ELR (cell line): ENCODE measurements at places on chromosomes 7 and 10.

DNA sequence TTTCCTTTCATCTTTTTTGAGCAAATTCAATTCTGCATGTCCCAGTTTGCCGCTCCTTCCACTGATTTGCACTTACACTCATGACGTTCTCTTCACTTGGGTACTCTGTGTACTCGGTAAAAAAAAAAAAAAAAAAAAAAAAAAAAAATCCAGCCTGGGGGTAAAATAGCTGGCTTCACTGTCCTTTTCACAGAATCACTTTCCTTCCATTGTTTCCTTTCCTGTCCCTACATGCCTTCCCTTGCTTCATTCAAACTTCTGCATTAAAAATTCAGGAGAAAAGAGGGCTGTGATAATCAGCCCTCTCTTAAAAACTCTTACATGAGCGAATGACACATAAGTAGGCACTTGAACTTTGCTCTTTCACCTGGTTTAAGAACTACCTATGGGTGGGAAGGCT is 8.7 kb downstream of the ANKRD1 start:
- no peak for DNase-seq

DNA sequence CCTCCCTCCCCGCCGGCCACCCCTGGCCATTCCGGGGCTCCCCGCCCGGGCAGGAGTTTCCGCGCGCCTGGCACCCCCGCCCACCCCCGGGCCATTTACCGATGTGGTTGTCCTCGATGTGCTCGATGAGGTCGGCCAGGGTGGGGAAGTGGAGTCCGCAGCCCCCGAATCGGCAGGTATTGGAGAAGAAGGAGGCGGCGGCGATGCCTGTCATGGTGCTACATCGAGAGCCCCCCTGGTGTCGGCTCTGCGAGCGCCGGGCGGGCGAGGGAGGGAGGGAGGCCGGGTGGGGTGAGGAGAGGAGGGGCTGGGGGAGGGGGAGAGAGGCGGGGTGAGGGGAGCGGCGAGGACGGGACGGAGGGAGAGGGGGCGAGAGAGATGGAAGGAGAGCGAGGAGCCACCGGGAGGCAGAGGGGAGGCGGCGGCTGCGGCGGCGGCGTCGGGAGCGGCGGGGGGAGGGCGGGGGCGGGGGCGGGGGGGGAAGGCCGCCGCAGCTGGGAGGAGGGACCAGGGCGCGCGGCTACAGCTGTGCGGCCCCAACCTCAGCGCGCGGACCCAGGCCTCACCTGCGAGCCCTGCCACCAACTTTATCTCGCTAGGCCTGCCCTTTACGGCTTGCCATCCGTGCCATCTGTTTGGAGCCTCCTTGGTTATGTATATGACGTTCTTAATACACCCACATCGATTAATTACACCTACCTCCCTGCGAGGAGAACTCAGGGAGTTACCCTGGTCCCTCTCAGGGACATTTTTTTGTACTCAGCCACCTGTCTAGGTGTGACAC is at the start of gene JAZF1:
JAZF1 (minus strand) TSS at position 432 of the 784 bp plus-strand sequence.
- peak; percentile 60 for DNase-seq

- DNase-seq = no peak
Measured at GRCh38 chr10:30773501-30773900, 143.9 kb upstream of the LYZL2 start.

DNA sequence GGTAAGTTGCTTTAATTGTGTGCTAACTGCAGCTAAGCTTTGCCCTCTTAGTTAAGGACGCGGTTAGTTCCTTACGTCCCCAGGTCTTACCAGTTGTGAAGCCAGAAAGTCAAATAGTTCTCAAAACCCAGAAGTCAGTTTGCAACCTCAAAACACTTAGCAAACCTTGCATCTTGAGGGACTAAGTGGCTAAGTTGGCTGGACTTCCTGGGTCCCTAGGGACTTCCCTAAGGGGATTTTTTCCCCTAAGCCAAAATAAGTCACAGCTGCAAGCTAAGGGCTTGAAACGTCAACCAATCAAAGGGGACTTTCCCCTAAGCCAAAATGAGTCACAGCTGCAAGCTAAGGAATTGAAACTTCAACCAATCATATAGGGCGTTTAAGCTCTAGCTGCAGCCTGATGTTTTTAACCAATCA is 36.2 kb upstream of the HECW1 start:
- DNase-seq = peak; percentile 20

DNA sequence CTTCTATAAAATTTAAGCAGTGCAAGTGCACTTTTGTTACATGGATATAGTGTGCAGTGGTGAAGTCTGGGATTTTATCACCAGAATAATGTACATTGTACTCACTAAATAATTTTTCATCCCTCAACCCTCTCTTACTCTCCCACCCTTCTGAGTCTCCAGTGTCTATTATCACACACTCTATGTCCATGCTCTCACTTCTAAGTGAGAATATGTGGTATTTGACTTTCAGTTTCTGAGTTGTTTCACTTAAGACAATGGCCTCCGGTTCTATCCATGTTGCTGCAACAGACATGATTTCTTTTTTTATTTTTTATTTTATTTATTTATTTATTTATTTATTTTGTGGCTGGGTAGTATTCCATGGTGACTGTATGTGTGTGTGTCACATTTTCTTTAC is 855.9 kb upstream of the PHF14 start:
- no peak for DNase-seq
